Stimulated activated CD4-positive, alpha-beta T cell treated with anti-CD3 and anti-CD28 coated beads, Interleukin-2, amount 100 ng/mL, for 24 hours (primary cell): ENCODE measurements at places on chromosomes 6 and 20.

DNA sequence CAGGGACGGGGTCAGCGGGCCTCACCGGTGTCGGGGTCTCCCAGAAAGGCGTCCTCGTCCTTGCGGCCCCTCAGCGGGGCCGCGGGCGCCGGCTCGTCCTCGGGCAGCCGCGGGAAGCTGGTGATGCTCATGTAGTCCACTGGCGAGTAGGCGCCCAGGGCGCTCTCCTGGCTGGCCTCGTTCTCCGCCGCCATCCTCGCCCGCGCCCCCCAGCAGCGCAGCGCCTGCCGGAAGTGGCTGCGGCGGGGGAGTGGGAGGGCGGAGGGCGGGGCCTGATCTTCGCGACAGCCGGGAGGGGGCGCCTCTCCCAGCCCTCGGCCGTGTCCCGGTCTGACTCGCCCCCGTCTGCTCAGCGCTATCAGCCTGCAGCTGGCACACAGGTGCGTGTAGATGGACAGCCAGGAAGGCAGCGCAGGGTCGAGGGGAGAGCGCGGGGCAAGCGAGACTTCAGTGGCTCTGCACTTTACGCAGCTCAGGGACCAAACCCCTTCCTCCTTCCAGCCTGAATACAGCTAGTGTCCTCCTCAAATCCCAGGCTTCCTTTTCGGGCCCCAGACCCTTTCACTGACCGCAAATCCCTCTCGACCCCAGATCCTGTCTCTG, at the start of gene GGT7:
Gene GGT7 (minus strand): TSS at position 235 of the 603 bp plus-strand sequence. CDS start 41 bp downstream, at position 194.
- DNase-seq = peak; percentile 90

- DNase-seq = no peak
Observed at GRCh38 chr6:40848868-40849514, 190.0 kb downstream of the UNC5CL start.

GRCh38 chr20:3158968-3159431, 665 bp downstream of the FASTKD5 start:
- DNase-seq = no peak

- DNase-seq = no peak
Observed at GRCh38 chr6:167030222-167031072, 31.2 kb downstream of the CEP43 start.

DNA sequence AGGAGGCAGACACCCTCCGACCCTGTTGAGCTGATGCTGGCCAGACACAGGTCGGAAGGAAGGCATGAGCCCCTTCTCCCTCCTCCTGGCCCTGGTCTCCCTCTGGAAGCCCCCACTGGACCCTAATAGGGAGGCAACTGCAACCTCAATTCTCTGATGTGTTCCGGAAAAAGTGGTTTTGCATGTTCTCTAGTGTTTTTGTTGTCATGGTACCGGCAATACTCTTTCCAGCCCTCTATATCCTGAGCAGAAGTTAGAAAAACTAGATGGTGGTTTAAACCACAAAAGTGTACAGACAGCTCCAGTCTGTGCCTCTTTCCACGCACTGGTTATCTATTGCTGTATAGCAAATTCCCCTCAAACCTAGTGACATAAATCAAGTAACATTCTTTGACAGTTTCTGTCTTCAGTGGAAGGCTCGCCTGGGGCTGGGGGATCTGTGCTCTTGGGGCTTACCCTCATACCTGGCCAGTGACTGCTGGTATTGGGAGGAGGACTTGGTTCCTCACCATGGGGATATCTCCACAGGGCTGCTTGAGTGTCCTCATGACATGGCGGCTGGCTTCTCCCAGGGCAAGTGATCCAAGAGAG, 37.0 kb downstream of the SYTL3 start:
- peak; percentile 29 for DNase-seq

GRCh38 chr6:6781873-6782227, 193.3 kb downstream of the LY86 start:
- DNase-seq = no peak

GRCh38 chr6:87656857-87657256, 45.2 kb downstream of the AKIRIN2 start:
- DNase-seq = no peak

GRCh38 chr6:32849126-32849525, 4.4 kb downstream of the TAP1 start:
- no peak for DNase-seq

GRCh38 chr20:20233041-20233514, 134.8 kb upstream of the INSM1 start:
- no peak for DNase-seq

DNA sequence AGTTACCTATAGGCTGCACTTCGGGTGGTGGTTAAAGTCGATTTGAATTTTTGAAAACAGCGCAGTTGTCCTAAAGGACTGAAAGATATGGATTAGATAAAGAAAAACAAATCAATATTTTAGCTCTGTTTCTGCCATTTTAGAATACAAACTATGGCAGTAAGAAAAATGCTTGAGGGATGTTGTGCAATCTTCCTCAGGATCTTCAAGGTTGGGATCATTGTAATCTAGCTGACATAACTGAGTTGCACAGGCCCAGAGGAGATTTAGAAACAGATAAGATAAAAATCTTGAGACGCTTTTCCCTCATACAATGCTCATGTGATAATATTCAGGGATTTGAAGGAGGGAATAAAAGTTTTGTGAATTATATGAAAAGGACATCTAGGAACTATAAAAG, 926 bp downstream of the PEX3 start:
- DNase-seq = no peak

DNA sequence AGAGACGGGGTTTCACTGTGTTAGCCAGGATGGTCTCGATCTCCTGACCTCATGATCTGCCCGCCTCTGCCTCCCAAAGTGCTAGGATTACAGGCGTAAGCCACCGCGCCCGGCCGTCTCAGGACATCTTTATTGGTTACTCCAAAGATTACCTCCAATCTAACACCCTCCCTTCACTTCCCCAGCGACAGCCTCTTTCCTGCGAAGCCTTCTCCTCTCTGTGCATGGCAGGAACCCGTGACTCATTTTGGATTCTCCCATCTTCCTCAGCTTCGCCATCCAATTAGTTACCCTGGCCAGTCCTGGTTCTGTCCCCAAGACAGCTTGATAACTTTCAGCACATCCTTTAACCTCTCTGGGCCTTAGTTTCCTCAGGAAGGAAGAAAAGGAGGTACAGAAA, 51.3 kb upstream of the TOX2 start:
- no peak for DNase-seq

DNA sequence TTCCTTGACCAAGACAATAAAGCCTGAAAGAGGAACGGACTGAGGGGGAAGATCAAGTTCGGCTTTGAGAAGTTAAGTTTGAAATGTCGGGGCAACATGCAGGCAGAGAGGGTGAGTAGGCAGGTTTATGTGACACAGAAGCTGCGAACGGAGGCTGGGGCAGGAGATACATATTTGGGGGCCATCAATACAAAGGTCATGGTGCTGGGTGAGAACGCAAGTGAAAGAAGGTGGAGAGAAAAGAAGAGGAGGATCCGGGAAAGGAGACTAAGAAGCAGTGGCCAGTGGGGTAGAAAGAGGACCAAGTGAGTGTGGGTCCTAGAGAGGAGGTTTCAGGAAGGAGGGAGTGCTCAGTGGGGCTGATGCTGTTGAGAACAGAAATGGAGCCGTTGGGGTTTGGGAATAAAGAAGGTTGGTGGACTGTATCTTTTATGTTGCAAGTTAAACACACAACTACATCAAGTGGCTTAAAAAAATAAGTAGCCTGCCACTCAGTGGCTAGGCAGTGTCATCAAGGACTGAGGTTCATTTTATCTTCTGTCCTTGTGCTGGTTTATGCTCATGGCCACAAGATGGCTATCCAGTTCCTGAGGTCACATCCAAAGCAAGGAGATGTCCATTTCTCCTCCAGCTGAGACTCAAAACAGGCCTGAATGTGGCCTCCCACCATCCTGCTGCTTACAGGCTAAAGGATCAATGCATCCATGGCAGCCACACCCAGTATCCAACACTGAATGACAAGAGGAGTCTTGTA, 1.7 kb upstream of the BLCAP start:
- DNase-seq = no peak

DNA sequence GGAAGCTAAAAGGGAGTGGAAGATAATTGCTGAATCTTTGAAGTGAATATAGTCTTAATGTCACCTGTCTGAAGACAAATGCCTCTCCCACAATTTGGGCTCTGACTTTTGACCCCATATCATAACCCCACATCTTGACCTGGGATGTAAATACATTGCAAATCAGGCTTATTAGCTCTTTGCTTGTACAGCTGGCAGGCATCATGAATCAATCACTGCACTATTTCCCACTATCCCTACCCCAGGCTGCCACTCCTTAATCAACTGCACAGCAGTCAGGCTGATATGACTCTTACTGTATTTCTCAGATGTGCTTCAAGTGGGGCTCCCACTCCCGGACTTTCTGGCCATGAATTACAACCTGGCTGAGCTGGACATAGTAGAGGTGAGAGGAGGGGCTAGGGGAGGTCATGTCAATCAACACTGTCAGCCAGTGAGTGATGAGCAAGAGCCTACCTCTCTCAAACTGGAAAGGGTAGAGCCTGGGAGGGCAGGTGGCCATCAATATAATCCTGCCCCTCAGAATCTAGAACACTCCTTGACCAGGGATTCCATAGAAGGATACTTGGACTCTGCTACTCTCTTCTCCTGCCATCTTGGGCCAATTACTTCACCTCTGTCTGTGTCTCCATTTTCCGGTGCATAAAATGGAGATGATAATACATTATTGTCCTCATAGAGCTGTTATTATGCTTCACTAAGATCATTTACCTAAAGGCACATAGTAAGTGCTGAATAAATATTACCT, 10.5 kb upstream of the BPIFB3 start:
- no peak for DNase-seq

DNA sequence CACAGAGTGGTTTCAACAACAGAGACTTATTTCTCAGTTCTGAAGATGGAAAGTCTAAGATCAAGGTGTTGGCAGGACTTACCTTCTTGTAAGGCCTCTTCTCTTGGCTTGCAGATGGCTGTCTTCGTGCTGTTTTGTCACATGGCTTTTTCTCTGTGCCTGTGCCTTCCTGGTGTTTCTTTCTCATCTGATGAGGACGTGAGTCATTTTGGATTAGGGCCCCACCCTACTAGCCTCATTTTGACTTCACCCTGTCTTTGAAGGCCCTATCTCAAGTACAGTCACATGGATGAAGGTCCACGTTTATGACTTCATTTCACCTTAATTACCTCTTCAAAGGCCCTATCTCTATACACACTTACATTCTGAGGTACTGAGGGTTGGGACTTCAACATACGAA, 41.4 kb upstream of the LAMA2 start:
- DNase-seq = no peak

DNA sequence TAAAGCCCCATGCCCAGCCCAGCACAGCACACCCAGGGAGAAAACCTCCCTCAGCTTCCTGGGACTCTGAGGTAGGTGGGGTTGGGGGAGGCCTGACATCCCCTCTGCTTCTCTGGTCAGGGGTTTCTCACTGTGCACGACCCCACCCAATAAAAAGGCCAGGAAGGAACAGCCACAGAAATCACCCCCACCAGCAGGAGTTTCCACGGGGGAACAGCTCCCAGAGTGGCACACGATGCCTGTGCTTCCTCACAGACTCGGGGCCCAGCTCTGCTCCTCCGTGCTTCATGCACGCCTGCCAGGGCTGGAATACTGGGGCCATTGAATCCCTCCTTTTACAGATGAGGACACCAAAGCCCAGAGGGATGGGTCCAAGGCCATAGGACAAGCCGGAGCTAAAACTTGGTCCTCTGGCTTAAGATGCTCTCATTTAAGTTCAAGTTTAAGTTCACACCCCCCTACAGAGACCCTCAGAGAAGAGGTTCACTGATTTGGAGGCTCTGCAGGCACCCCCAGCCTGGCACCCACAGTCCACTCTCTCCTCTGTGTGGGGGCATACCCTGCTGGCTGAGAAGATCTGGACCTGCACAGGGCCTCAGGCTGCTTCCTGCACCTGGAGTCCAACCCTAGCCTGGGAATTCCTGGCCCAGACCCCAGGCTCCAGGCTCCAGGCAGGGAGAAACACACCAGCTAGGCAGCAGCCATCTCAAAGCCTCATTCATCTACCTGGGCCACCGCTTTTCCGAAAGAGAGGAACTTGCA, 14.3 kb downstream of the ACSS1 start:
- DNase-seq = no peak

GRCh38 chr6:109978174-109979032, at the start of gene GPR6:
Gene GPR6, plus strand, starts transcription at chr6:109978311. Its CDS starts 802 bp downstream, at chr6:109979113.
- peak; percentile 36 for DNase-seq

DNA sequence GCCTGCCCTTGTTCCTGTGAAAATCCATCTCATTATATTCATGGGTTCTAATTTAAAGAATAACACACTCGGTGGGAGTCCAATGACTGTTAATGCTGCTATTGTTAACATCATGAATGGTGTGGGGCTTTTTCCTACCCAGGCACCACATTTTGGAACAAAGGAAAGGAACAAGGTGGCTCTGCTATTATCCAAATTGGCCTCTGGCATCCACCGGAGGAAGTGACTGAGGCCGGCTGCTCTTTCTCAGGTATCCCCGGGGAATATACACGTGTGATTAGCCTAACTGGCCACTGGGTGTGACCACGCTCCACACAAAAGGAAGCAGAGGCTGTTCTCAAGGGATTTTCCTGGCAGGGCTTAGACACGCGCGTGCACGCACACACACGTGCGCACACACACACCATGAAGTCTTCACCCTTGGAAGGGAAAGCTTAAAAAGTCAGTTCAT, 601.2 kb upstream of the ARID1B start:
- no peak for DNase-seq

DNA sequence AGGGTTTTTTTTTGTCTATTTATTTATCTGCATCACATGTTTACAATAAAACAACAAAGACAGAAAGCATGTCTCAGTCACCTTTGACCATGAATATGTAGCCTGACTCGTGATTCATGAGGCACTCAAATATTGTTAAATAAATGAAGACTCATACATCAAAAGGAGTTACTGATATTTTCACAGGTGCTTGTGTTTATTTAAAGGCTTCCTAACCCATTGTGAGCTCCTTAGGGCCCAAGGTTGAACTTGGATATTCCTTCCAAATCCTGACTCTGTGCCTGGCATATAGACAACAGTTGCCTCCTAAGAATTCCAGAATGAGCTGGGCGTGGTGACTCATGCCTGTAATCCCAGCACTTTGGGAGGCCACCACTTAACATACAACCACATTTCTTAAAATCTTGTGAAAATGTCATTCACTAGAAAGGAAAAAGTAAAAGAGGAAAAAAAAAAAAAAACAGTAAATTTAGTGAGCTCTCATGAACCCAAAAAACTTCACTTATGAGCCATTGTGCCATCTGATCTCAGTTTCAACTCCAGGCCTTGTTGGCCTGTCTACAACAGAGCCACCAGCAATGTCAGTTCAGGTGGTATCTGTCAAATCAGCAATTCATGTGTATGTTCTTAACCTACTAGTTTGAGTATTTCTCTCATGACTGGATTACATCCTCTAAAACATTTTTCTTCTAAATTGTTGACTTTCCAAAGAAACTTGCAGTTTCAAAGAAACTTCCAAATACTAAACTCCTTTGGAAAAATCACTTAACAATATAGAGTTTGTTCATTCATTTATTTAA, 162.7 kb upstream of the MARCKS start:
- DNase-seq = no peak
